Fibroblast of mammary gland (primary cell): ENCODE measurements at places on chromosomes 12 and 14.

- DNase-seq: peak; percentile 15
Measured at GRCh38 chr12:64733857-64734256, 25.3 kb downstream of the GNS start.

GRCh38 chr12:12823811-12824210 lies 10.7 kb downstream of the DDX47 start:
- DNase-seq: no peak

GRCh38 chr14:100680439-100681051 lies 46.1 kb upstream of the DLK1 start:
- peak; percentile 8 for DNase-seq

- peak; percentile 86 for DNase-seq
Measured at GRCh38 chr12:120761519-120761934, 35.9 kb downstream of the ACADS start.

DNA sequence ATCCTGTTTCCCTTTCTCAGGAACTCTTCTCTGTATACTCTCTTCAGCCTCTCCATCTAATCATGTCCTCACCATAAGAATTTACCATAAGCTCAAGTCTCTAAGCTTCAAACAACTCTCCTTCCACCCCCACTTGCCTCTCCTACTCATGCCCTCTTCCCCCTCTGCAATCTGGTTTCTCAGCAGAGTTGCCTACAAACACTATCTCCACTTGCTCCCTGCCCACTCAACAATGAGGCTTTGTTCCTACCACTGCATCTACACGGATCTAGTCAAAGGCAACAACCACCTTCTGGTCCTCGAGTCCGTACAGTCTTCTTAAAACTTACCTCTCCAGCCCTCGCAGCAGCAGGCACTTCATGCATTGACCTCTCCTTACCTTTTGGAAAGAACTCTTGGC lies 17.2 kb upstream of the FBLN5 start:
- no peak for DNase-seq

GRCh38 chr12:120858306-120859088 lies 45.7 kb downstream of the SPPL3 start:
- no peak for DNase-seq

GRCh38 chr14:55071870-55072640 lies 20.6 kb downstream of the MAPK1IP1L start:
- peak; percentile 92 for DNase-seq

DNA sequence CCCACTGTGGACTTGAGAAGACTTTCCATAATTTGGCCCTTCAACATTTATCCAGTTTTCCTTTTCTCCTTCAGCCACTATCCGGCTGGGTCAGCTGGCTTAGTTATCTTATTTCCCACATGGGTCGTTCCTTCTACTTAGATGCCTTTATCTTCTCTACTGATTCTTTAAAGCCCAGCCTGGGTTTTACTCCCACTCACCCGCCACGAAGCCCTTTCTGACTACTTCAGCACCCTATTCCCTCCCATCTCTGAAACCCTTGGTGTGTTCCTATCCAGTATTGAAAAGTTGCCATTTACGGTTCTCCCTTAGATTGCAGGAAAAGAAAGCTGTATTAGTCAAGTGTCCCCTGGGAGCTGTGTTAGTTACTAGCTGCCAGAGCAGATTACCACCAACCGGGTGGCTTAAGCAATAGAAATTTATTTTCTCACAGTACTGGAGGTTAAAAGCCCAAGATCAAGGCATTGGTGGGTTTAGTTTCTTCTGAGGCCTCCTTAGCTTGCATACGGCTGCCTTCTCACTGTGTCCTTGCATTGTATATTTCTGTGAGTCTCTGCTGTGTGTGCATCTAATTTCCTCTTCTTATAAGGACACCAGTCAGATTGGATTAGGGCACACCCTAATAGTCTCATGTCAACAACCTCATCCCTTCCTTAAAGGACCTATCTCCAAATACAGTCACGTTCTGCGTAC lies 105.5 kb downstream of the GPATCH2L start:
- DNase-seq: peak; percentile 93

DNA sequence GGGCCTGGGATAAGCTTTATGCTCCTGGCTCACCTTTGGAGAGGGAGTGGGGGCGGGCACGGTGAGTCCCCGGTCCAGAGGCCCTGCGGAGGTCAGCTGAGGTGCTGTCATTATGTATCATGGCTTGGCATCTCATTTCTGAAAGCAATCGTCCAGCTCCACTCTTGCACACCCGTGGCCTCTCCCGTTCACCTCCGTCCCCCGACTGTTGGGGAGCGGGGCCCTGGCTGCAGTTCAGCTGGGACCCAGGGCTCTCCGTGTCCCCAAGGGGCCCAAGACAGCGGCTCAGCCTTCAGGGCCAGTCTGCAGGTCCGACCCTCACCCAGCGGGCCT lies 10.6 kb downstream of the BMP4 start:
- no peak for DNase-seq

- no peak for DNase-seq
Measured at GRCh38 chr12:90897316-90897715, 57.7 kb downstream of the CCER1 start.
